Occipital lobe (tissue), 3 donors: ENCODE measurements at places on chromosomes 7 and 10.

DNA sequence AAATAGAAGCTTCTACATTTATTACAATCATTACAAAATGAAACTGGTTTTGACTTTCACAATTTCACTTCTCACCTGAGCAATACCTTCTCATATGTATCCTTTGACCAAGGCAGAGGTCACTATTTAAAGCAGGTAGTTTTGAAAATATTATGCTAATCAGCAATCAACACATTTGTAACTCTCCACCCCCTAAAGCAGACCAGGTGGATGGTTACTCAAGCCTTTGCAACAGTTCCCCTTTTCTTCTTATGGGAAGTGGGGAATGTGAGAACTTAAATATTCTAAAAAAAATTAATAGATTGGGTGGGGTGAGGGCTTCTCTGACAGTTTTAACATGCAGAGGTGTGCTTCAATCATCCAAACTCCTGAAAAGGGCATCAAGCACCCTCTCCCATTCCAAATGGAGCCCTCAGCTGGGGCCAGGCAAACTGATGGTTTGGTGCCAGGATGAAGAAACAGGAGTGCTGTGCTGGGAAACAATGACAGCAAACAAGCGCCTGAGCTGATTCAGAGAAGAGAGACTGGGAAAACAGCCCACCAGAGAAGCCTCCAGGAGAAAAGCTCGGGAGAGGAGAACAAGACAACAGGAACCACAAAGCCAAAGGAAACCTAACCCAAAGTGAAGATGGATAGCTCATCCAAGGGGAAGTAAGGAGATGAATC is 17.1 kb downstream of the RAPGEF5 start:
- DNase-seq, result no peak

- DNase-seq, result no peak
Measured at GRCh38 chr10:17771017-17771416, 19.0 kb downstream of the TMEM236 start.

DNA sequence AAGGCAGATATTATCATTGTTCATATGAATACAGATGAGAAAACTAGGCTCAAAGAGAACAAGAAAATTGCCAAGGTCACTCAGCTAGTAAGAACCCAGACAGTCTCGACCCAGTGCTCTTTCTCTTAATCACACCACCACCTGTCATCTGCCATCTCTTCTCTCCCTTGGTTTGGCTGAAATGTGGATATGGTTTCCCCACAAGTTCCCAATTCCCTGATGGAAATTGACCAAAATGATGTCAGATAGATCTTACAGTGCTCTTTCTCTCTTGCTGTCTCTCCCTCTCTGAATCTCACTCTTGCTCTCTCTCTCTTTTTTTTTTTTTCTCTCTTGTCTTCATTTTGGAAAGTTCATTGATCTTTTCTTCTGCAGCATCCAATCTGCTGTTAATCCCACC is 9.1 kb downstream of the C10orf90 start:
- DNase-seq, result no peak

DNA sequence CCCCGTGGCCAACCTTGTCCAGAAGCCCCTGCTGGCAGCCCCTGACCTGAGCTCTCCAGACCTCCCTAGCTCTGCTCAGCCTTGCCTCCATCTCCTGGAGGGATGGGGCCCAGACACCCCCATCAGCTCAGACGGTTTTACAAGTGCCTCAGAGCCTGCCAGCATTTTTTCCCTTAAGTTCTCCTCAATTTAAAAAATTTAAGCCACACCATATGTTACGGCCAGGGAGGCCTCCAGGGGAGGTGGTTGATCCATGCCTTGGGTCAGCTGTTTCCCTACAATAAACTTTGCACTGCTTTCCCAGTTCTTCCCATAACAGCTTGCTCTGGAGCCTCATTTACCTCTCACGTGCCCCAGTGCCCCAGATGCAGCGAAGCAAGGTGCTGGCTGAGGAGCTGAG is 143.5 kb downstream of the RGS10 start:
- no peak for DNase-seq

GRCh38 chr7:157003756-157004520 is 6.5 kb downstream of the MNX1 start:
- DNase-seq, result no peak

- DNase-seq, result no peak
Measured at GRCh38 chr7:39493934-39494333, 72.3 kb upstream of the YAE1 start.

- DNase-seq, result no peak
Measured at GRCh38 chr10:52466464-52466863, 152.4 kb downstream of the DKK1 start.

GRCh38 chr10:128859738-128860386 is 607.2 kb upstream of the MGMT start:
- no peak for DNase-seq

- DNase-seq, result no peak
Measured at GRCh38 chr7:134855442-134855841, 76.0 kb downstream of the CALD1 start.

GRCh38 chr7:56175771-56176170 is 59.6 kb upstream of the NUPR2 start:
- no peak for DNase-seq

DNA sequence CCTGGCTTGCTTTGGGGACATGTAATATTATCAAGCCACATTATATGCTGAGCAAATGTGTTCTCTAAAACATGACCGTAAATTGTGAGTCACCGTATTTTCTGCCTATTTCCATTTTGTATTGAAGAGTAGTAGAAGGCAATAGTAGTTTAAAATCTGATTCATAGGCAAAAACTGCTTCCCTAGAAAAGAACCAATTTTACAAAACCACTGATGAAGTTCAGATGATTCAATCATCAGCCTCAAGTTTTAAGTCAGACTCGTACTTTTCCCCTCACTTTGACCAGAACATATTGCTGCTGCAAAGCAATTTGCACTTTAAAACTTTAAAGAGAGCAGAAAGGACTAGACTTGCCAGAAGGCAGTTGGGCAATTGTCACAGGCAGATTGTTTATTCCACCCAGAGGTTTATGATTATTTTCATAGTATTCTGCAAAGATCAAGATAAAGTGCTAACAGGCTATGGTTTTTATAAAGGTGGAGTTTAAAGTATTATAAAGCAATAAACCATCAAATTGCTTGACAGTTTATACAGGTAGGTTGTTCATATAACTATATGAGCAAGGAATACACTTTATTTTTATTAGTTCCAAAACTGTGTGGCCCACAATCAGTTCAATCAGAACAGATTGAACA is 168.2 kb downstream of the ETV1 start:
- DNase-seq, result no peak

DNA sequence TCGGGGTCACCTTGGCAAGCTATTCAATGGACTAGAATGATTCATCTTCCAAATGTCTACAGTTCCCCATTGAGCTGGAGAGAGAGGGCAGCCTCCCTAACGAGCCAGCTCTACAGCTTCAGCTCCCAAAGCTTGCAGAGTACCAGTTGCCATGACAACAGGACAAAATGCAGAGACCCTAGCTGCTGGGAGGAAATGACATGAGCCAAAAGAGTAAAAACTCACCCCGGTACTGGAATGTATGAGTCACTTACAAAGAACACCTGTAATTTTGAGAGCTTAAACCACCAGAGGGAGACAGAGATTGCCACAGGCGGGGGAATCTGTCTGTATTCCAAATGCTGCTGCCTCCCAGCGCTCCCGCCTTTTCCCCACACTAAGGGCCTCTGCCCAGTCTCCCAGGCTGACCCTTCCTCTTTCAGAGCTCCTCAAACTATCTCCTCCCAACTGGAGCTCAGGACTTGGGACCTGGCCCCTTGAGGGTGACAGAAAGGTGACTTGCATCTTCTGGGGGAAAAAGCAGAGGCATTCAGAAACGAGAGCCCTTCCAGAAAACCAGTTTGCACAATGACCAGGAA is 95.5 kb downstream of the CUL2 start:
- peak; percentile 13 for DNase-seq

DNA sequence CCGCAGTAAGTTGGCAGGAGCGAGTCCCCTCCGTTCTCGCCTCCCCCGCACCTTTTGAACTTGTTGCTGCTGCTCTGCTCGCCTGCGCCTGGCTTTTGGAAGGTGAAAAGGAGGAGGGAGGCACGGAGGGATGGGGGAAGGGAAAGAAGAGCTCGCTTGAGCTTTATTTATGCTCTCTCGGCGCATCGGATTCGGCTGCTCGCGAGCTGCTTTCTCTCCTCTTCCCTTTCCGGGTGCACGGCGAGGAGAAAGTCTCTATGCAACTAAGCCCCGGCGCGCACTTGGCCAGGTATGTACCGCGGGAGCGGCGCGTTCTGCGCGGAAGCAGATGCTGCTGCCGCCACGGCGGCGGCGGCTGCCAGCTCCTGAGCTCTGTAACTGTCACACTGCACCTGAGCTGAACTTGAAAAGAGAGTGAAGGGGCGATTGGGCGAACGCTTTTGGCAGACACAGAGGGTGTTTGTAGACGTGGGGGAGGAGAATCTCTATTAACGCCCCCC is 551 bp downstream of the KCND2 start:
- DNase-seq, result peak; percentile 47

DNA sequence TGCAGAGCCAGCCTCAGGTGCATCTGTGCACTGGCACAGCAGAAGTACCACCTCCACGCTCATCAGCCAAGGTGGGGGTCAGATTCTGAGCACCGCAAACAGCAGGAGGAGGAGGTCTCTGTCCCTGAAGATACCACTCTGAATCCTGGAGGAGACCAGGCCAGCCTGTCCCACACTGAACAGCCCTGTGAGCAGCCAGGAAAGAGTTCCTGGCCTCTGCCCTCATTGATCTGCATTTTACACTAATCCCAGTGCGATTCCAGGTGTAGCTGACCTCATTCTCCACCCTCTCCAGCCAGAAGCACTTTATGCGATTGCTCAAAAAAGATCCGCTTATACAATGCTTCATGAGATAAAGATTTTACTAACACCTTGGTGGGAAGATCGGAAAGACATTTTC is 99.1 kb upstream of the CACUL1 start:
- no peak for DNase-seq

- DNase-seq, result no peak
Measured at GRCh38 chr10:66472156-66472555, 453.7 kb upstream of the LRRTM3 start.

- DNase-seq, result no peak
Measured at GRCh38 chr10:13636776-13637175, 50.0 kb downstream of the PRPF18 start.

GRCh38 chr10:29517352-29517923 is 117.3 kb downstream of the SVIL start:
- no peak for DNase-seq

DNA sequence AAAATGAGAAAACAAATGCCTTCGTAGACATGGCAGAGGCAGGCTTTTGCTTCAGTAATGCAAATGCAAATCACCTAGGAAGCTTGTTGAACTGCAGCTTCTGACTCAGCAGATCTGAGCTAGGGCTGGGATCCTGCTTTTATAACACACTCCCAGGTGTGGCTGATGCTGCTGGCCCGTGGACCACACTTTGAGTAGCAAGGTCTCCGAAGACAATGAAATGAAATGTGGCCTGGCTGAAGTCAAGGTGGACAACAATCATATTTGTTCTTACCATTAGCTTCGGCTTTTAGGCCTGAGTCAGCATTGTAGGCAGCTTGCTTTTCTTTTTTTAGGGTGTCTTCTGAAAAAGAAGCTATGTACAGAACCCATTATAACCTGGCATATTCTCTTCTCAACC is 26.3 kb downstream of the COL17A1 start:
- DNase-seq, result no peak

DNA sequence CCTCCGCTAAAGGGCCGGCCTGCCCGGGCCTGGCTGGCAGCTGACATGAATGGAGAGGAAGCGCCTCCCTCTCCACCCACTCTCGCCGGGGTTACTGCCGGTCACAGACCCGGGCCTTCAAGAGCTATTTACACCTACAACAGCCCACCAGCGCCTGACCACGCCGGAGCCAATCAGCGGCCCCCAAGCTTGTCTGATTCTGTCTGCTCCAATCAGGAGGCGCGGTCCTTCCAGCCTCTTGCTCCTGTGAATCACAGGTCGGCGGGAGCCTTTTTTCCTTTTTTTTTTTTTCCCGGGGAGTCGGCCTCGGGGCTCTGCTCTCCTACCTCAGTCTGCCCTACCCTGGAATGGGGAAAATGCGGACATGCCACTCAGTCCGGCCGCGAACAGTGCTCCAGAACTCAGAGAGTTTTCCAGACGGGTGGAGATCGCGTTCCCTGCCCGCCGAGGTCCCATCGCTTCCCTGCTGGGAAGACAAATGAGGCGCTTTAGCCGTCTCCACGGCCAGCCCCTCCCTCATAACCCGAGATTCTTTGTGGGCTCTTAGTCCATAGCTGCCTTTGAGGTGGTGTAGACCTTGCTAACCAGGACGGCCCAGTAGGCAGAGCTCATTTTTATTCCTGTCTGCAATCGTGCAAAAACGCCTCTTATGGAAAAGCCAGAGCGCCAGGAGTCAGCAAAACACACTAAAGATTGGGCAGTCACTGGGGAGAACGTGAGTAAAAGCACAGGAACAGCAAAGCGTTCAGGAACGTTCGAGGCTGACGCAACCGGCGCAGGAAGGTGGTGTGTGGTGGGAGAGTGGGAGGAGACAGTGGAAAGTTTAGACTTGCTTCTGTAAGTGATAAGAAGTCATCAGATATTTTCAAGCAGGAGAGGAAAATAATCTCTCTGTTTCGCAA is 26.5 kb downstream of the SCD start:
- DNase-seq, result peak; percentile 95

- no peak for DNase-seq
Measured at GRCh38 chr7:19871102-19871501, 97.7 kb upstream of the TMEM196 start.

GRCh38 chr7:141563956-141564623 is 12.9 kb downstream of the AGK start:
- DNase-seq, result no peak

DNA sequence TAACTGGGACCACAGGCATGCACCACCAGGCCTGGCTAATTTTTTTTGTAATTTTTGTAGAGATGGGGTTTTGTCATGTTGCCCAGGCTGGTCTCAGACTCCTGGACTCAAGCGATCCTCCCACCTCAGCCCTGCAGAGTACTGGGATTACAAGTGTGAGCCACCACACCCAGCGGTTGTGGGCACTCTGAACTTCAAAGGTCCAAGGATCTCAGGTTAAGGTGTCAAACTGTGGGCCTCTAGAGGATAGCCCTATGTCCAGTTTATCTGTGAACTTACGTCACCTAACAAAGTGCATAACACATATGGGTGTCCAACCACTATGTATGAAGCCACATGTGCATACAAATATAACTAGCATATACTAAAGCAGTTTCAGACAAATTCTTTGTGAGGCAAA is 3.2 kb upstream of the IL2RA start:
- no peak for DNase-seq

DNA sequence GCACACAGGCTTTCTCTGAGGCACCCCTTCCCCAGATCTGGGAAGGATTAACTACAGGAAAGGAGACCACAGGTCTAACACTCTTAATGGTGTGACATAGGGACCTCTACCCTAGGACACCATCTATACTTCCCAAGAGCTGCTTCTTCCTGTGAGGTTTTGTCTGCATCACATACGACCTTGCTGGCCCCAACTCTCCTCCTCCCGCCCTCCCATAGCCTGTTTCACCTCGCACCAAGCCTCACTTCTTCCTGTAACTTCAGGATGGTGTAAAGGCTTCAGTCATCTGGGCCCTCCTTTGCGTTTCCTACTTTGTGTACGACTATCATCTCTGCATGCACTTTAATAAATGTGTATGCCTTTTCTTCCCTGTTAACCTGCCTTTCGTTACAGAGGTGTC is 274.3 kb downstream of the KLF6 start:
- DNase-seq, result no peak

- DNase-seq, result no peak
Measured at GRCh38 chr7:158044482-158044823, 543.2 kb downstream of the PTPRN2 start.

GRCh38 chr10:91987397-91988037 is 63.9 kb downstream of the BTAF1 start:
- DNase-seq, result no peak

GRCh38 chr7:44394636-44395035 is 69.2 kb upstream of the CAMK2B start:
- DNase-seq, result no peak
